Vagina (tissue), 2 donors: ENCODE measurements at places on chromosomes 12 and 14.

GRCh38 chr14:65054471-65055085 is 47.7 kb downstream of the MAX start:
- DNase-seq, result no peak

- DNase-seq, result no peak
Measured at GRCh38 chr12:39294715-39295114, 148.2 kb downstream of the KIF21A start.

GRCh38 chr14:55274146-55274545 is 2.9 kb downstream of the FBXO34 start:
- no peak for DNase-seq

DNA sequence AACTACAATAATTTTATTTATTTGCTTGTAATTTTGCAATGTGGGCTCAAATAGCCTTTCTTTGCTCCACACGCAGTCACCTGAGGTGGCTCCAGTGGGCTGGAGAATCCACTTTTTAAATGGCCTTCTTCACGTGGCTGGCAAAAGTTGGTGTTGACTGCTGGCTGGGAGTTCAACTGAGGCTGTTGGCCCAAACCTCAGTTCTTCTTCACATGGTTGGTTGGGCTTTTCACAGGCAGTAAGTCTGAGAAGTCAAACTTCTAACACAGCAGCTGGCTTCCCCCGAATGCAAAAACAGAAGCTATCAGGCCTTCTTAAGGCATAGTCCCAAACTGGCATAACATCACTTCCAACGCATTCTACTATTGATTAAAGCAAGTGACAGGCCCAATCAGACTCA is 2.1 kb upstream of the OXA1L start:
- no peak for DNase-seq

DNA sequence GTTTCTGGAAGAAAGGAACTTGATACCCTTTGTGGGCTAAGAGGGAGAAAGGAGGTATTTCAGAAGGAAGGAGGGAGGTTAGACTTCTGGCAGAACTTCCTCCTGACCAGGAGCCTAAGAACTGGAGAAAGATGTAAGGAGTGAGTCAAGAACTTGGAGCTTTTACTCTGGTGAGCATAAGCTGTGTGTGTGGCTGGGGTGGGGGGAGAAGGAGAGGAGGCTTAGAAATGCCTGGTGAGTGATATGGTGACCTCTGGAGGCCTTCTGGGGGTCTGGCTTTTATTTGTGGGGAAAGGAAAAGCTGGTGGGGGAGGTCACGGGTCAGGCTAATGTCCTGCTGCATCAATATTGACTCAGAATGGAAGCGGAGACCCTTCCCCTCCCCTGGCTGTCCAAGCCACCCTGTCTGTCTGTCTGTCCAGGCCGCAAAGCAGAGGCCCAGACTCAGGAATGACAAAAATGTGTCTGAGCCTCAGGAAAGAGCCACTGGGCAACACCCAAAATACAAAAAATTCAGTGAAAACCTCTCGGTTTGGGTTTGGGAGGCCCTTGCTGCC is 4.8 kb downstream of the LRP1 start:
- no peak for DNase-seq

GRCh38 chr14:101001311-101002069 is 98.0 kb upstream of the RTL1 start:
- DNase-seq, result no peak

- no peak for DNase-seq
Measured at GRCh38 chr14:89042021-89042420, 217.6 kb downstream of the TTC8 start.

- DNase-seq, result no peak
Measured at GRCh38 chr12:124422570-124423523, 128.0 kb downstream of the RFLNA start.

DNA sequence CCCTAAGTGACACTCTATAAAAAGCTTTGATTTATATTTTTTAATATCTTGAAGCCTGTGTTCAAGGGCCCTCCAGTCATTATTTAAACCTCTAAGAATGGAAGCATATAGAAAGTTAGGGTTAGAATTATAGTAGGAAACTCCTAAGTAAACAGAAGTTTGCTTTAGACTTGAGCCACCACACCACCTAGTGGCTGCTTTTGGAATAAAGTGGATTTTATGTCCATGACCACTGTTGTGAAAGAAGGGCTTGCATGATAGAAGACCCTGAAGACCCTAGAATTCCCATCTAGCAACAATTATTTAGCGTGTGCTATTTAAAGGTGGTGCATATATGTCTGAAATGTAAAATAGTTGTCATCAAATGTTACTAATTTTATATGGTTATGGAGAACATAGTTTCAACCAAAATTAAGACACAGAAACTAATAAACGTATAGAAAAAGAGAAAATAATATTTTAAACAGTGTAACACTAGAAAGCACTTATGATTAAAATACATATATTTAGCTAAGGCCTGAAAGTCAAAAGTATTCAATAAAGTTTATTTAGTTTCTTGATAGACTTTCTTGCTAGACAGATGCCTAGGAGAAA is 21.3 kb downstream of the LRRIQ1 start:
- DNase-seq, result no peak

GRCh38 chr12:29283969-29284700 is 96.8 kb downstream of the ERGIC2 start:
- DNase-seq, result no peak

- DNase-seq, result no peak
Measured at GRCh38 chr12:24436667-24437066, 487.2 kb upstream of the SOX5 start.

- no peak for DNase-seq
Measured at GRCh38 chr12:57993030-57993429, 51.7 kb downstream of the ATP23 start.

DNA sequence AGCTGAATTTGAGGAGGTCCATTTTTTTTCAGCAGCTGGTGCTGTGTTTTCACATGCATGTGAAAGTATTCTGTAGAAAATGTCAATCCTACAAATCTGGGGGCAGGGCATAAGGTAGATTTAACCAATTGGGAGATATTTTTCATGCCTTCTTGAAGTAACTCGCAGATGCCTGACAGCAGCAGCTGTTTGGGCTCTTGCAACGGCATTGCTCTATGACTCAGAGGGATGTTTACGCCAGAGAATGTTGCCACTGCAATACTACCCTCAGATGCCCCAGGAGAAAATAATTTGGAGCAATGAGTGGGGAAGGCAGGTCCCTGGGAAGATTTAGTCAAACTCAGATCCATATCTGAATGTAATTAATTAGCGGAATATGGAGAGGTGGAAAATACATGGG is 42.5 kb upstream of the MYBPC1 start:
- no peak for DNase-seq

DNA sequence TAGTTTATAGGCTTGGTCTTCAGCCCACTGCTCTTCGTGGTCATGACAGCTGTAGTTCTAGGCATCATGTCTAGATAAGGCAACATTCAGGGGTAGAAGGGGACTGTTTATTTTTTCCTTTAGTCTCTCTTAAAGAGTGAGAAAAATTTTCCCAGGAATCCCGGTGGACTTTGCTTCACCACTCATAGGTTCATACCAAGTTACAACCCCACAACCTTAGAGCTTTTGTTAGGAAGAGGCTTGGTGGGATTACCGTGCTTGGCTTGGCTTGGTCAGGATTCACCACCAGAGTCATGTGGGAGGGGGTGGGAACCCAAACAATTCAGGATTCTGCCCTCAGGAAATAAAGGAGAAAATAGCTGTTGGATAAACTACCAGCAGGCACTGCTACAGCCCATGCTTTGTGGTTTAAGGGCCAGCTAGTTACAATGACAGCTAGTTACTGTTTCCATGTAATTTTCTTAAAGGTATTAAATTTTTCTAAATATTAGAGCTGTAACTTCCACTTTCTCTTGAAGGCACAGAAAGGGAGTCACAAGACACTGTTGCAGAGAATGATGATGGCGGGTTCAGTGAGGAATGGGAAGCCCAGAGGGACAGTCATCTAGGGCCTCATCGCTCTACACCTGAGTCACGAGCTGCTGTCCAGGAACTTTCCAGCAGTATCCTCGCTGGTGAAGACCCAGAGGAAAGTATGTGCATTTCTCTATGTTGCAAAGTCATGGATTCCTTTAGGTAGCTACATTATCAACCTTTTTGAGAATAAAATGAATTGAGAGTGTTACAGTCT is 25.9 kb upstream of the PAPLN start:
- DNase-seq, result no peak

GRCh38 chr12:100208834-100209233 is 8.2 kb downstream of the ACTR6 start:
- DNase-seq, result no peak

- DNase-seq, result no peak
Measured at GRCh38 chr12:107684990-107685359, 624 bp upstream of the PWP1 start.

DNA sequence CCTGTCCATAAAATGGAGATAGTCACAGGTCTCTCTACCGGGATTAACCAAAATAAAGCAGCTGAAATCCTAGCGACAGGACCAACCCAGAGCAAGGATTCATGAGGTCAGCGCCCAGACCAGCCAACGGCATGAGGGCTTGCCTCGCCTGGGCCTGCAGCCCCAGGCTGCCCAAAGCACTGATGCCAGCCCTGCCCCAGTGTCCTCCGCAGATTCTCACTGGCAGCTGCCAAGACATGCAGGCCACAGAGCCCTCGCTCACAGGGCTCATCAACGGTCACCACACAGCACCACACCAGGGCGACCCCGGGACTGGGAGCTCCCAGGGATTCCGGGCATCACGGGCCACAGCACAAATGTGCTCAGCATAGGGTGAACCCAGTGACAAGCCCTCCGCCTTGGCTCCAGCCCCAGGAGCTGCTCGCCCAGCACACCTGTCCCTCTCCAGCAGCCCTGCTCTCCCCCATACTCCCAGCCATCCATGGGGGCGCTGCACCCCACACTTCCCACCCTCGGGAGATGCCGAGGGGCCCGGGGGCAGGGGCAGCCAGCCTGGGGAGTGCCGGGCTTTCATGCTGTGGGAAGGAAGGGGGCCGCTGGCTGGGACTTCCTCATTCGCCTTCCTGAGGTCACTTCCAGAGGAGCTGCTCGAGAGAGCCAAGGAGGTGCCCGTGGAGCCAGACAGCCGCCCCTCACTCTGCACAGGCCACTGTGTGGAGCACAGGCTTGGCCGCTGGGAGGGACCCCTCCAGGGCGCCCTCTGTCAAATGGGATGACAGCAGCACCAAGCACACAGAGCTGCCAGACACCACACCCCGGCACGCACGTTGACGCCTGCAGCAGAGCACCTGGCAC is 14.1 kb downstream of the RAB35 start:
- DNase-seq, result no peak

- no peak for DNase-seq
Measured at GRCh38 chr14:66752109-66752508, 244.2 kb downstream of the GPHN start.

DNA sequence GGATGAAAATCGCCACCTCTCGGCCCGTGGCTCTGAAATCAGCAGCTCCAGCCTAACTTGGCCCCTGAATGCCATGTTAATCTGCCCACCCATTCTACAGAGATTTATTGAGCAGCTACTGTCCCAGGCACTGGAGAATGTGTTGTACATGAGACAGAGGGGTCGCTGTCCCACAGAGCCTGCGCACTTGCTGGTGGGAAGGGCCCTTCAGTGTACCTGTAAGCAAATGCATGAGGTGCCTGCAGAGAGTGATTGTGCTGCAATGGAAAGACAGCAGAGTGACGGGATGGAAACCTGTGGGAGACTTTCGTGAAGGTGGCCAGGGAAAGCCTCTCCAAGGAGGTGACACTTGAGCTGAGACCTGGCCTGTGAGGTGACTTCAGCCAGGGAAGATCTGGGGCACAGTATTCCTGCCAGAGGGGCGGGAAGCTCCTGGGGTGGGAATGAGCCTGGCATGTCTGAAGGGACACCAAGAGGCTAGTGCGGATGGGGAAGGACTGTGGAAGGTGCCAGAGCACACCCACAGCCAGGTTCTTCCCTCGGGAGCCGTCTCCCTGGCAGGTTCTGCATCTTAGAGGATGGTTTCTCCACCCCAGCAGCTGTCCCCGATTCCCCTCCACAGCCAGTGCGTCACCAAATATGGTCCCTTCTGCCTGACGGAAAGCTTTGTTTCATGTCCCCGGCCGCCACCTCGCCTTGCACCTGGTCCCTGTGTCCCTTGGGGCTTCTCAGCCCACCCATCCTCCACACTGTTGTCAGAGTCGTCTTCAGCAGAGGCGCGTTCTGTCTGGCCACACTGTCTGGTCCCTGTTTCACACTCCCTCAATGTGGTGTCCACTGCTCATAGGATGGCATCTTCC is 8.7 kb downstream of the SMIM41 start:
- no peak for DNase-seq

GRCh38 chr12:43835656-43836474 is at the start of gene TMEM117:
Gene TMEM117 (plus strand): TSS chr12:43836081.
- DNase-seq, result no peak

DNA sequence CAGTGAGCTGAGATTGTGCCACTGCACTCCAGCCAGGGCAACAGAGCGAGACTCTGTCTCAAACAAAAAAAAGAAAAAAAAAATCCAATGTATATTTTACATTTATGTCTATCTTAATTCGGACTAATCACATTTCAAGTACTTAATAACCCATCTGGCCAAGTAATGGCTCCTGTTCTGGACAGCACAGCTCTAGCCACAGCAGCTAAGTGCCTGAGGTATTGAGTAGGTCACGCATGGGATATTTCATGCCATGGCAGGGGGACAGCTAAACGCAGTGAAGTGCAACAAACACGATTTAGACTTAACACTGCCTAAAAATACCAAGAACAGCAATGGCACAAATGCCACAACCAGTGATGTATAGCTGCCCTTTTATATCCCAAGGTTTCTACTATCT is 8.0 kb downstream of the BAZ1A start:
- no peak for DNase-seq

GRCh38 chr12:25155022-25155576 is 39.9 kb downstream of the DNAI7 start:
- no peak for DNase-seq

GRCh38 chr14:33534104-33534503 is 416.8 kb downstream of the EGLN3 start:
- DNase-seq, result no peak

DNA sequence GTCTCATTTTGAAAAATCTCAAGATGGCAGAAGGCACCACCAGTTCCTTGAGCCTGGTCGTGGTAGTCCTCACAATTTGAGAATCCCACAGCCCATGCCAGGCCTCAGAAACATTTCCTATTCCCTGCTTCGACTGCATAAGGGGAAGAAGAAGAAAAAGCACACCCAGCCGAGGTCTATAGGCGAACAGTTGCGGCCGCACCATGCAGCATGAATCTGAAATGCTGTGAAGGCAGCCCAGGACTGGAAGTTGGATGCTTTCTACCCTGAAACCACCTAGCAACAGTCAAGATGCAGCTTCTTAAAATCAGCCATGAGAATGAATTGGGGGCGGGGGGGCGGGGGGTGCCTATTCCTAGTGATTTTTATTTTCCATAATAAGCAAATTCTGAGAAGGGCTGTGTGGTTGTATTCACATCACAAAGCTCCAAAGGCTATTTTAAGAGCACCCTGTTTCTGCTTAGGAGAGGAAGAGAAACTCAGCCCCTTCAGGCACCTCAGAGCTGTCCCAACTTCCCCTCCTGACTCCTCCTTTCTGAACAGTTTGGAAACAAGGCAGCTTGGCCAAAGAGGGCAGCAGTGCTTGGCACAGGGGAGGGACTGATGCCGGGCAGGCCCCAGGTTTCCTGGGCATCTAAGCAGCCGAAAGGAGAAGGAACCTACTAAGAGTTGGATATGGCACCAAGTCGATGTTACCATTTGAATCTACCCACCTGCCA is 172.5 kb upstream of the FOXN3 start:
- DNase-seq, result peak; percentile 42

GRCh38 chr14:50001151-50001998 is 108.5 kb downstream of the ARF6 start:
- peak; percentile 93 for DNase-seq
